ENCODE measurements at places on chromosomes 16 and 17.

DNA sequence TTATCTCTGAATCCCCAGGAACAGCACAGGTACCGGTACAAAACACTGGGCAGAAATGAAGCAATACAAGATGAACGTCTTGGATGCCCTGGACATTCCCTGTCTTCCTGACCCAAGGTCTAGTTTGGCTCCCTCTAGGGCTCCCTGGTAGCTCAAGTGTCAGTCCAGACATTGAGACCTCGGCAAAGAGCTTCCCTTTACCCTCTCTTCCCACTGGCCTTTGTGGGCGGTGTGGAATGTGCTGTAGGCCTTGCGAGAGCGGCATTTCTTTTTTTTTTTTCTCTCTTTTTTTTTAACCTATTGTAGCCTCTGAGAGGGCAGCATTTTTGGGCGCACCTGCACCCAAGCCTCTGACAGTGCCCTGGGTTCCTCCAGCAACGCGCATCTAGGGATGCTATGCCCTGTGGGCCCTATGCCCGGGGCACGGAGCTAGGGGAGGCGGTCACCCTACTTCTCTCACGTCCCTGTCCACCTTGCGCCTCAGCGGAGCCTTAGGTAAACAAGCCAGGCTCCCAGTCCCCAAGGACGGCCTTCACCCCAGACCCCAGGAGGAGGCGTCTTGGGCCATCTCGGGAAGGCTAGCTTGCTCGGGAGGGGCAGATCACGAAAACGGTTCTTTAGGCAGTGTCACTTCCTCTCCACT is 1.2 kb upstream of the NFATC3 start:
- no peak for DNase-seq

DNA sequence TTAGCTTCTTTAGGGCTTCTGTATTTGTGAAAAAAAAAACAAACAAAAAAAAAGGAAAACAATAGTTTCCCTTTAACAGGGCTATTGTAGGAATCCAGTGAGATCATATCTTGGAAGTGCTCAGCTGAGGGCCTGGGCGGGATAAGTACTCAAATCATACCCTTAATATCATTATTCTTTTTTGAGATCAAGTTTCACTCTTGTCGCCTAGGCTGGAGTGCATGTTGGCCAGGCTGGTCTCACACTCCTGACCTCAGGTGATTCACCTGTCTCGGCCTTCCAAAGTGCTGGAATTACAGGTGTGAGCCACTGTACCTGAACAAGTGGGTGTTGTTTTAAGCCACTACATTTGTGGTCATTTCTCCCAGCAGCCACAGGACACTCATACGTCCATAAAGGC is 87.0 kb downstream of the CDH13 start:
- DNase-seq: no peak

- DNase-seq: no peak
Measured at GRCh38 chr17:80519091-80519781, 25.4 kb upstream of the RPTOR start.

DNA sequence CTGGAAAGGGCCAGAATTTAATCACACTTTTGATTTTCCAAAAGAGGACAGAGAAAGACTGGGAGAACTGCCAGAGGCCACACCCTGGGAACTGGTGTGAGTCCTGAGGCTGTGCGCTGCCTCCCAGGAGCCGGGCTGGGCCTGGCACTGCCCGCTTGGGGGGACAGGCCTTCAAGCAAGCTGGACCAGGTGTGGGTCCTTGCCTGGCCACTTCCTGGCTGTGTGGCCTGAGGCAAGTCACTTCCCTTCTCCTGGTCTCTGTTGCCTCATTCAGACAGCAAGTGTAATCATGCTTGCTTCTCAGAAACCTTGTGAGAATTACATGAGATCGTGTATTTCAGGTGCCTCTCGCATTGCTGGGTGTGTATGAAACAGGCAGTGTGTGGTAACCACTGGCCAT is 143.0 kb downstream of the SNX29 start:
- no peak for DNase-seq

GRCh38 chr16:65621640-65622039 is 499.8 kb upstream of the CDH11 start:
- no peak for DNase-seq

GRCh38 chr17:57782062-57782490 is 37.0 kb upstream of the CCDC182 start:
- DNase-seq: no peak

- DNase-seq: no peak
Measured at GRCh38 chr17:9205520-9206409, 184.5 kb downstream of the NTN1 start.

- no peak for DNase-seq
Measured at GRCh38 chr17:64154717-64155116, 24.8 kb upstream of the ERN1 start.

DNA sequence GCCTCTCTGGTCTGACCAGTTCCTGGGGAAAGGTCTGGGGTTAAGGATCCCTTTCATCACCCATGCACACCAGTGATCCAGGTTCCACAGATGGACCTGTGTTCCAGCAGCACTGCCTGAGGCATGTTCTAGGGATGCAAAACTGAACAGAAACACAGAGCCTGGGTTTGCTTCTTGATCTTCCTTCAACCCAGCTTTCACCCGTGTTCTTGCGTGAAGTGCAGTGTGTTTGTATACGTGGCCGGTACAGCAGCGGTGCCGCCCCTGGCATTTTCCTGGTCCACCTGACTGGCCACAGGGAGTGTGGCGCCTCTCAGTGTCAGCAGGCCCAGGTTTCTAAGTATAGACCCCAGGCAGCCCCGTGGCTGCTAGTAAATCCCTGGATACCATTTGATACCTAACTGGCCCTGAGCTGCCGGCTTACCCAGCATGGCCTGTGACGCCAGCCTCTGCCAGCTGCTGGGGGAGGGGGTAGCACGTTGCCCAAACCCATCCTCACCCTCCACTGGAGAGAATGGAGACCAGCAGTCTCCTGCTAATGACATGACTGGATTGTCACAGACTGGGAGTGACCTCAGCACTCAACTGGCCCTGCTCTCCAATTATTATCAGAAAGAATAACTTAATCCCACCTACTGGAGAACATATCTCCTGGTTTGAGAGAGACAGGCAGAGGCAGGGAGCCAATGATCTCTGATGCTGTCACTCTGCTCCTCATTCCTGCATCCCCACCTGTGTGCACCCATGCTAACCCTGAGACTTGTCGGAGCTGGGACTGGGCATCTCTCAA is 59.2 kb upstream of the LGALS9 start:
- no peak for DNase-seq

GRCh38 chr17:13051915-13052314 is 34.1 kb upstream of the ELAC2 start:
- no peak for DNase-seq

- DNase-seq: no peak
Measured at GRCh38 chr16:29927070-29927905, 1.3 kb upstream of the KCTD13 start.

- DNase-seq: peak; percentile 48
Measured at GRCh38 chr17:48795444-48796162, 21.4 kb downstream of the TTLL6 start.

- no peak for DNase-seq
Measured at GRCh38 chr17:9271989-9272388, 250.7 kb downstream of the NTN1 start.

DNA sequence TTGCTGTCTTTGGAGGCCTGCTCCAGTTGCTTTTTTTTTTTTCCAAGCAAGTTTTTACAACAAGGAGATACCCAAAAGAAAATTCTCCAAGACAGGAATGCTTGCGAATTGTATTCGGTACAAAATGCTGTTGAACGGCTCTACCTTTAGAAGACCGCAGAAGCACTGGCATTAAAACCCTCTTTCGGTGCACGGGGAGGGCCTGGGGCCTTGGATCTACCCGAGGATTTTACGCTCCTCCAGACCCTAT is 1.3 kb upstream of the HELZ start:
- peak; percentile 32 for DNase-seq

GRCh38 chr16:63749276-63749675 is 1372.6 kb downstream of the CDH11 start:
- no peak for DNase-seq

DNA sequence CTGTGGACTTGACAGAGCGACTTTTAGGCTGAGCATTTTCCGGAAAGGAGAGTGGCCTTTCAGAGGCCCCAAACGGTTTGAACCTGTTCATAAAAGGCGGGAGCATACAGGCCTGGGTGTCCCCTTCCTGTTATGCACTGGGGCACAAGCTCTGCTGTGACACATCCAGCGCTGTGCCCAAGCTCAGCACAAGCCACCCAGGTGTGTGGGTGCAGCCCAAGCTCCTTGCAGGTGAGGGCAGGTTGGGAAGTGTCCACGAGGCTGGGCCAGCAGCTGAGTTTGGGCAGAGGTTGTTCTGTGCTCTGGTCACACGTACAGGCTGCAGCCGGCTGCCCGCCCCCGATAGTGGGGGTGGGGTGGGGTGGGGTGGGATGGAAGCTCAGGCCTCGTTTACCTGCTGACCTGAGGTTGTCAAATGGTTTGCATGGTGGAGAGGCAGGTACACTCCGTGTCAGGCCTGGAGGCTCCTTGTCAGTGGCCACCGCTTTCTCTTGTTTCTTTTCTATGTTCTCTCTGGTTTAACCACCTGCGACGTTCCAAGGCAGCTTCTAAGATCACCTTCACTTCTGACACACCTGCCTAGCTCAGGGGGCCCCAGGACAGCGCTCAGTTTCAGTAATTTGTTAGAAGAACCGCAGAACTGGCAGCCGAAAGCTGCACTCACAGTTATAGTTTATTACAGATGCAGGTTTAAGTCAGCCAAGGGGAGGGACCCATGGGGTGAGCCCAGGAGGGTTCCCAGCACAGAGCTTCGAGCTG is 194.7 kb upstream of the CIBAR2 start:
- no peak for DNase-seq

Data from astrocyte of the spinal cord (primary cell).